ENCODE measurements at places on chromosomes 3 and 15.

- DNase-seq, result no peak
These were observed 63.8 kb upstream of the ACP3 start for GRCh38 chr3:132253262-132253878.

- DNase-seq, result no peak
These were observed 149.5 kb downstream of the TBC1D5 start for GRCh38 chr3:17592956-17593355.

DNA sequence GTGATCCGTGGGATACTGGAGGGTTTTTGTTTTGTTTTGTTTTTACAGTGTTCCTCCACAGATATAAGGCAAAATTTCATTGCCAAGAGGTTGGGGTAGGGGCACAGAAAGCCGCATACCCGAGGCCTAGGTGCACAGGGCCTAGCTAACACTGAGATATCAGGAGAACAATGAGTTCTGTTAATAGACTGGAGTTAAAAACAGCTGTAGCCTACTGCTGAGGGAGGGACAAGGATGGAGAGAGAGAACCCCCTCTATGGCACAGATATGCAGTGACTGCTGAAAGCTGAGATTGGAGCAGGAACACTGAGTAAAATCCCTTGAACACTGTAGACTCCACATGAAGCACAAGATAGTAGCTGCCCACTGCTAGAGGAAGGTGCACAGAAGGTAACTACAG, 53.1 kb upstream of the MAP3K13 start:
- DNase-seq, result no peak

- DNase-seq, result no peak
These were observed 16.7 kb downstream of the MEIS2 start for GRCh38 chr15:37083610-37084009.

- no peak for DNase-seq
These were observed 53.2 kb downstream of the OXNAD1 start for GRCh38 chr3:16318176-16318575.

- DNase-seq, result no peak
These were observed 17.4 kb upstream of the CACNA2D2 start for GRCh38 chr3:50520849-50521248.

DNA sequence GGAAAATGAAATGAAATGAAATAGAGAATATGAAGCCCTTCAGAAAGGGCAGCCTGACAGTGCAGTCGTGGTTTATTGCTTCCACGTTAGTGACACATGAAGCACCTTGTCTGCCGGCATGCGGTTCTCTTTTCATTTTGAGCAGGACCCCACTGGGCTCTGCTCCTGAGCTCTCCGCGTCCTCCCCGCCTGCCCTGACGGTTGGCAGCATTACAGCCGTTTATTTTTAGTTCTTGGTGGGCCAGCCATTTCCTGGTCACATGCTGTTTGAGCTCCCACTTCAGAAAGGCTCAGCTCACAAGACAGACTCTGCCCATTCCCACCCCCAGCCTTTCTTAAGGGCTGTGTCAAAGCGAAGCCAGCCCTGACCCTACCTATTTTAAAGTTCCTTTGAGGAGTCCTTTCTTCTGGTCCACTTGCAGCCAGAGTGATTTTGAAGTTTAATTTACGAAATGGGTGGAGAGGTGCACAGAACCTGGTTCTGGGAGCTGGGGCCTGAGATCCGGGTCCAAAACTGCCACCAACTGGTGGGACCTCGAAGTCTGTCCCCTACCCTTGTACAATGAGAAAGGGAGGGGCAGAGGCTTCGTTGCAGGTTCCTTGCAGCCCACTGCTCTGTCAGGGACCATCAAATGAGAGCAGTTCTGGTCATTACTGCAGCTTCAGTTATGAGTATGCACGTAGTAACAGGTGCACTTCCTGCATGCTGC, 60.1 kb downstream of the MGLL start:
- DNase-seq, result no peak

GRCh38 chr3:102904629-102905028, 469.8 kb downstream of the ZPLD1 start:
- no peak for DNase-seq

DNA sequence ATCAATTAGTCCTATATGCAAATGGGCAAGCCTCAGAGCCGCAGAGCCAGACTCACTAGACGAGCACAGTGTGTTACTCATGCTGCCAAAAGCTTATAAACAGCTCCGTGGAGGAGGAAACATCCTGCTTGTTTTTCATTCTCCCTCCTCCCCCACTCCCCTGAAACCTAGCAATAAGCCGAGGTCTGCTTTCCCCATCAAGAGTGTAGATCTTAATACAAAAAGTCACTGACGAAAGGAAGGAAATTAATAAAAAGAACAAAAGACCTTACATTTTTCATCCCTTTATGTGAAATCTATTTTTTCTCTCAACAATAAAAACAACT, 88.5 kb downstream of the XXYLT1 start:
- DNase-seq, result no peak

- no peak for DNase-seq
These were observed 8.2 kb downstream of the XYLB start for GRCh38 chr3:38354588-38355330.

DNA sequence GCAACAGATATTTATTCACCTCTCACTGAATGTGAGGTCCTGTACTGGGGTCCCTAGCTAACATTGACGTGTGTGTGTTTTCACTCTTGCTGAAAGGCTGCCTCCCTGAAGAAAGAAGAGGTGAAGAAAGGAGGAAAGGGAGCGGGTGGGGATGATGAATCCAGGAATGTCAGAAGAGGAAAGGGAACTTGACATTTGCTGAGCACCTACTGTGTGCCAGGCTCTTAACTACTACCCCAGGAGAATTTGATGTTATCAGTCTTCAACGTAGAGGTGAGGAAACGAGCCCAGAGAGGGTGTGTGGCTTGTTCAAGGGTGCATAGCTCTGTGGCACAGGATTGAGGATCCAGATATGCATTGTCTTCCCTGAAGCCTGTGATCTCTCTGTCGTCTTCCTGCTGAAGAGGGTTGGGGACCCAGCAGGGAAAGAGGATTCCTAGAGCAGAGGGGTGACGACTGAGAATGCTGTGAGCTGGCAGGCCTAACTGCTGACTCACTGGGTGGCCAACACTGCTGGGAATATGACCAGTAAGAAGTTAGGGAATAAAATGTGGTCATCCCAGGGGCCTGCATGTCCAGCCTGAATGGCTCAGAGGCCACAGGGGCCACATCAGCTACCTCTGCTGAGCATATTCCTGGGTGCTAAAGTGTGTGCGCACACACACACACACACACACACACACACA, 6.6 kb upstream of the ATP2B2 start:
- DNase-seq, result no peak

DNA sequence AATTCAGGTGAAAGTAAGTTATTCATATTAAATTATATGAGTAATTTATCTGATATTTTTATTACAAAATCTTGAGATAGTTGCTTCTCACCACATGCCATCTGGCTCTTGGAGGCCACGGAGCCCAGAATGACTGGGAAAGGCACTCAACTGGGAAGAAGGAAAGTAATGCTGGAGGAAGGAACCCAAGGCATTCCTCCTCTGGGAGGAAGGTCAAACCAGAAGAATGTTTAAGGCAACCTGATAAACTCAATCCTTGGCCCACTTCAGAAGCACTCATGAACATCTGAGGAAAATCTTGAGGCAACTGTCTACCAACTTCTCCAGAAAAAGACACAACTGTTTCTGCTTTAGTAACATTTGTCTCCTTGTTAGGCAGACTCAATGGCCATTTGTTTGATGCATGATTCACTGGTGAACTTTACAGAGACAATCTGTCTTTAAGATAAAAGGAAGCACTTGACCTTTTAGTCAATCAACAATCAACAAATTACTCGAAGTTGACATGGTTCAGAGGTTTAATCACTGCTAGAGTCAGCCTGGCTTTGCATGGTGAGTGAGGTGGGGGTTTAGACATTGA, 261.4 kb upstream of the MME start:
- no peak for DNase-seq

- no peak for DNase-seq
These were observed 123.2 kb downstream of the DNAJB8 start for GRCh38 chr3:128343287-128344051.

DNA sequence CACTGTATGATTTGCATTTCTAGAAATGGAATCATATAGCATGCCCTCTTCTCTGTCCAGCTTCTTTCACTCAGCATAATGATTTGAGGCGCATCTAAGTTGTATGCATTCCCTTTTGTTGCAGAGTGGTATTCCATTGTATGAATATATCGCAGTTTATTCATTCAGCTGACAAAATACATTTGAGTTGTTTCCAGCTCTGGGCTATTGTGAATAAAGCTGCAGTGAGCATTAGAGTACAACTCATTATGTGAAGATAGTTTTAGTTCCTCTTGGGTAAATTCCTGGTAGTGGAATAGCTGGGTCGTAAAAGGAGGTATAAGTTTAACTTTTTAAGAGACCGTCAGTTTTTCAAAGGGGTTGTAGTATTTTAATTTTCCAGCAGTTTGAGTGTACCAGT, 38.5 kb upstream of the POLR2M start:
- DNase-seq, result no peak

GRCh38 chr3:114496021-114496434, 202.2 kb downstream of the TIGIT start:
- no peak for DNase-seq

GRCh38 chr3:183911763-183912506, 27.3 kb upstream of the PARL start:
- no peak for DNase-seq

DNA sequence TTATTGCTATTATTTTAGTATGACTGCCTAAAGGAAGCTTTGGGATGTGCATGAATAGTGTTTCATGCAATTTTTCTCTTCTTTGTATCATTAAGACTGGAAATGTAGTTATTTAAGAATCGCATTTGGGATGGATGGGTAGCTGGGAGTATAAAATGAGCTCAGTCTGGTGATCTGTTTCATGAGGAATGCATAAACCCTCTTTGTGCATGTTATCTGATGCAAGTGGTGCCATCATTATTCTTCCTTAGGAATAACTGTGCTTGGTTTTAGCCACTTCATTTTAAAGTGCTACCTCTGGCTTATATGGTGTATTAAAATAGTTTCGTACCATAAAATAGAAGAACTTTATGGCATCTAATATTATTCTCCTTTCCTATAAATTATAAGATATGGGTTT, 535.6 kb downstream of the GRM7 start:
- DNase-seq, result no peak

GRCh38 chr3:156610154-156610553, 55.2 kb upstream of the SSR3 start:
- DNase-seq, result no peak

DNA sequence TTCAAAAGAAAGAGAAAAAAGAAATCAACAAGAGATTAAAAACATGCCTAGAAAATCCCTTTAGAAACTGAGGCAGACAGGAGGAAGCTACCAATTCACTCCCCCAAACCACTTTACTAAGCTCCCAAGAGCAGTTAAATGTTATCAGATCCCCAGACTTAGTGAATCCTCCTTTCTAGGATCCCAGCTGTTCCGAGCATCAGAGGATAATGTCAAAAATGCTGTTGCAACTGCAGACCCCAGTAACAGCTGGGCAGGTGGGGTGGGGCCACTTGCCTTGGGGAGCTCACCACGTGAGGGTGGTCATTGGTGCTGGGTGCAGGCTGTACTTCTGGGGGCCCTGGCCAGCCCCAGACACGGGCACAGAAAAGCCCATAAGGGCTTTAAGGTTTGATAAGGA, 9.1 kb downstream of the POMGNT2 start:
- DNase-seq, result no peak

GRCh38 chr3:140830391-140830790, 111.2 kb upstream of the SLC25A36 start:
- no peak for DNase-seq
